ENCODE measurements at places on chromosomes 12 and 14.

DNA sequence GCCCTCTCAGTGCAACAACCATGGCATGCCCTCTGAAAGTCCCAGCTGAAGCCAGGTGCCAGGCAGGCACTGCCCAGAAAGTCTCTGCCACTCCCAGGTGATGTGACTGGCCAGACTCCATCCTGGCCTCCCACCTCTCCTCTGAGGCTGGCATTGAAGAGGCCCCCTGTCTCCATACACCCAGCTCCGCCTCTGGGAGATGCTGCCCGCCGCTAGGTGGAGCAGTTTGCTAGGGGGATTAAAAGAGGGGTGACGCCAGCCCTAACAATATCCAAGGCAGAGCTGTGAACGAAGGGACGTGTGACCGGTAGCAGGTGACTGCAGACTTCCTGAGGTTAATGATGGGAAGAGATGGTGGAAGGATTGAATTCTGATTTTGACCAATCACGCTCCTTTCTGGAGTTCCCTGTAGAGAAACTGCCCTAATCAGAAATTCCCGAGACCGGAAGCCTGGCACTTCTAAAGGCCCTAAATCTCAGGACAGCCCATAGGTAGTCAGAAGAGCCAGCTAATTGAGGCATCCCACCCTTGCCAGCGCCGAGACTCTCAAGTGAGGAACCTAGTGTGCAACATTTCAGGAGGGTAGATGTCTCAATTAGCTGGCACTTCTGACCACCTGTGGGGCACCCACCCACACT, 8.3 kb upstream of the PLEK2 start:
- DNase-seq, result peak; percentile 38

DNA sequence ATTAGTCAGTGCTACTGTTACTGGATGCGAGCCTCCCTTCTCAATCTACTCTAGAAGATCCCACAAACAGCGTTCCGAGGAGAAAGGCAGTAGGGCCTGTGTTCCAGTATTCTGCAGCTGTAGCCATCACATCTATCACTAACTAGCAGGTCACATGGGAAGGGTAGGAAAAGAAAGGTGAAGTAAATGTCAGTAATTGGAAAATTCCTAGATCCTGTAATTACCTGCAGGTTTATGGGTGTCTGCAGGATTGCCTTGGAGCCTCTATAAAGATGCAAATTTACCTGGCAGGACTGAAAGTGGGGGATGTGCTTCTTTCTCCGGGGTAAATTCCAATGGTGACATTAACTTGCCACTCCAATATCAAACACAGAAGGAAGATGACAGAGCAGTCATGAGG, 77.8 kb downstream of the FERMT2 start:
- no peak for DNase-seq

DNA sequence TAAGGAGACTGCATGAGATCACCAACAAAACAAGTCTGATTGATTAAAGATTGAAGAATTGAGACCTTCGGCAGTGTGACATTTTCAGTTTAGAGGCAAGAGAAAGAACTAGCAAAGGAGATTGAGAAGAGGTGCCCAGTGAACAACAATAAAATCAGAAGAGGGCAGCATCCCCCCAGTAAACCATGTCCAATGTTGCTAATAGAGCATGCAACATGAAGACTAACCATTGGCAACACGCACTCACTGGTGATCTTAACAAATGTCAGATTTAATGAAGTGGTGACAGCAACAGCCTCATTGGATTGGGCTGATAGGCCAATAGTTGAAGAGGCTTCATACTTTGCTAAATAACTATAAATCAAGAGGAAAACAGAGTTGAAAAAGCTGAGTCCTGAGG, 20.7 kb upstream of the TAS2R14 start:
- DNase-seq, result no peak

- no peak for DNase-seq
Measured at GRCh38 chr12:105338966-105339365, 8.5 kb downstream of the C12orf75 start.

- peak; percentile 23 for DNase-seq
Measured at GRCh38 chr12:121034616-121035305, 4.3 kb downstream of the OASL start.

GRCh38 chr14:95513291-95513690, 3.2 kb downstream of the SYNE3 start:
- DNase-seq, result no peak

GRCh38 chr12:109463756-109464155, 13.3 kb downstream of the KCTD10 start:
- DNase-seq, result no peak

GRCh38 chr12:102950107-102950949, 7.1 kb upstream of the ASCL1 start:
- DNase-seq, result no peak

- no peak for DNase-seq
Measured at GRCh38 chr14:71193663-71194062, 286.4 kb downstream of the PCNX1 start.
